ENCODE measurements at places on chromosomes 13 and 19.

DNA sequence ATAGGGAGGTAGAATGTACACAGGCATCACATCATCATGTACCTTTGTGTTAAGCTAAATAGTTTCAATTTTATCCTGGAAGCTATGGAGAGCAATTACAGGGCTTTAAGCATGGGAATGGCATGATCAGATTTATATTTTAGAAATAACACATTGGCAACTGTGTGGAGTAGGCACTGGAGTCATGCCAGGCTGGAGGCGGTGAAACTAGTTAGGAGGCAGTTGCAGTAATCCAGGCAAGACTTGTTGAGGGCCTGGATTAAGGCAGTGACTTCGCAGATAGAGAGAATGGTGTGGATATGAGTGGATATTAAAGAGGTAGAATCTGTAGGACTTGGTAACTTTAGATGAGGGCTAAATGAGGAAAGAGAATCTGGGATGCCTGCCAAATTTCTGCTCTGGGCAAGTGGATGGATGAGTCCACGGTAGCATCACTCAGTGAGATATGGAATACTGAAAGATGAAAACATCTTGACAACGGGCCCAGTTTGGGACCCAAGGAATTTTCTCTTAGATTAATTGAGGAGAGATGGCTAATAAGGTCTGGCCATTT is 506.2 kb downstream of the FGF9 start:
- no peaks in the 10 kb centered on the region for H3K27me3 ChIP-seq
- H3K36me3 ChIP-seq: no peaks in the 10 kb centered on the region
- H3K27ac ChIP-seq: no peak overlapping the region

- no peak overlapping the region for H3K27ac ChIP-seq
- no peaks in the 10 kb centered on the region for H3K4me1 ChIP-seq
- no peaks in the 10 kb centered on the region for H3K36me3 ChIP-seq
- no peak for DNase-seq
Observed at GRCh38 chr13:71801165-71801760, 65.7 kb downstream of the DACH1 start.

DNA sequence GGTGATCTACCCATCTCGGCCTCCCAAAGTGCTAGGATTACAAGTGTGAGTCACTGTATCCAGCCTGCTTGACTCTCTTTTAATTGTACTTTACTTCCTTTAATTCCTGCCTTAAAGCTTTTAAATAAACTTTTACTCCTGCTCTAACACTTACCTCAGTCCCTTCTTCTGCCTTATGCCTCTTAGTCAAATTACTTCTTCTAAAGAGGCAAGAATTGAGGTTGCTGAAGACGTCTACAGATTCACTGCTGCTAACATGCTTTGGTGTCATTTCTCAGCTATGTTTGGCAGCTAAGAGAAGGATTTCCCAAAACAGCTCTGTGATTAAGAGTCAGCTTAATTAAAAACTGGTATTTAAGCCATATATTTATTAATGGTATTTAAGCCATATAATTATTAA is 32.9 kb upstream of the CD177 start:
- DNase-seq: no peak
- H3K27ac ChIP-seq: no peak overlapping the region
- no peak overlapping the region for H3K4me3 ChIP-seq
- H3K36me3 ChIP-seq: no peaks in the 10 kb centered on the region
- no peaks in the 10 kb centered on the region for H3K4me1 ChIP-seq
- no peaks in the 10 kb centered on the region for H3K27me3 ChIP-seq

DNA sequence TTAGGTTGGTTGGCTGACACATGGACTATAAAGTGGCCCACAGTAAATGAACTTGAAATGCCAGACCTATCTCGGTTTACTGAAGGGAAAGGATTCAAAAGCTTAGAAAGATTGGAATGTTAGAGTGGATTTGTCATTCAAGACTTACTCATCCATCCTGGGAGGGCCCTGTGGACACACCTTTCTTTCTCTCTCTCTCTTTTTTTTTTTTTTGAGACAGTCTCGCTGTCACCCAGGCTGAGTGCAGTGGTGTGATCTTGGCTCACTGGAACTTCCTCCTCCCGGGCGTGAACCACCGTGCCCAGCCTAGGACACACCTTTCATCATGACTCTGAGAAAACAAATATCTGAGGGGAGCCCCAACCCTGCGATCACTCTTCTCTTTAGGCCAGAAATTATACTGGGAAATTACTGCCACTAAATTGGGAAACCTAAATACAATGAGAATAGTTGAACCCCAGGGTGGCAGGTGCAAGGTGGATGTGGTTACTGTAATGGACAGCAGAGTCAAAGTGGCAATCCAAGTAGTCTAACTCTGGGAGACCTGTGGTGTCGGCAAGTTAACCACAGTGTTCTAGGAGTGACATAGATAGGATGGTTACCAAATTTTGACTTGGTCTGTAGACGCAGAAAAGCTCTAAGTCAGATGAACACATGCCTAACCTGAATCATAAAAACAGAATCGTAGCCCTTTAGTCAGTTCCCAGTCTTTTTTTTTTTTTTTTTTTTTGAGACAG is 47.1 kb upstream of the ZMYM5 start:
- no peaks in the 10 kb centered on the region for H3K4me1 ChIP-seq
- H3K4me3 ChIP-seq: no peak overlapping the region
- H3K27ac ChIP-seq: no peak overlapping the region
- no peak for DNase-seq
- no peaks in the 10 kb centered on the region for H3K36me3 ChIP-seq

DNA sequence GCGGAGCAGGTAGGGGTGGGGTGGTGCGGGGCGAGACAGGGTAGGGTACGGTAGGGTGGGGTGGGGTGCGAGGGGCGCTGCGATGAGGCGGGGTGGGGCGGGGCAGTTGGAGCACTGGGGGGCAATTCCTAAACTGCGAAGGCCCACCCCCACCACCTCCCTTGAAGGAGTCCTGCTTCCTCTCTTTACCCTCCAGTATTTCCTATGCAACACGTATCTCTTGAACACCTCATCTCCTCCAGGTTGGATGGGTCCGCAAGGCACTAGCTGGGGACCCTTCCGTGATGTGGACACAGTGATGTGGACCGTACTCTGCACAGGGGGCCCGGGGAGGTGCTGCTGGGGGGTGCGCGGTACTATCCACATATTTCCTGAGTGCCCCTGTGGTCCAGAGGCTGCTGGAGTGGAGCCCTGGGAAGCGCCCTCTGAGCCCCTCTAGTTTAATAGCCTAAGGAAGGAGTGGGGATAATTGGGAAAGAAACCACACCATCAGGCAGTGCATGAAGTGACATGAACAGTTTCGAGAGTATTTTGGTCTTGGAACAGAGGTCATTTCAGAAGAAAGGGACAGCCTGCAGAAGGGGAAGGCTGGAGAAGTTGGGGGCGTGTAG is 1.1 kb downstream of the IL17D start:
- no peaks in the 10 kb centered on the region for H3K36me3 ChIP-seq
- peaks cover 47% of the 10 kb centered on the region for H3K4me1 ChIP-seq
- no peaks in the 10 kb centered on the region for H3K27me3 ChIP-seq
- H3K27ac ChIP-seq: no peak overlapping the region
- no peak overlapping the region for H3K4me3 ChIP-seq

GRCh38 chr13:45104261-45104660 is 16.0 kb upstream of the GTF2F2 start:
- H3K4me1 ChIP-seq: no peaks in the 10 kb centered on the region
- H3K27me3 ChIP-seq: no peaks in the 10 kb centered on the region
- no peak for DNase-seq
- H3K4me3 ChIP-seq: no peak overlapping the region
- H3K27ac ChIP-seq: no peak overlapping the region
- no peaks in the 10 kb centered on the region for H3K36me3 ChIP-seq

DNA sequence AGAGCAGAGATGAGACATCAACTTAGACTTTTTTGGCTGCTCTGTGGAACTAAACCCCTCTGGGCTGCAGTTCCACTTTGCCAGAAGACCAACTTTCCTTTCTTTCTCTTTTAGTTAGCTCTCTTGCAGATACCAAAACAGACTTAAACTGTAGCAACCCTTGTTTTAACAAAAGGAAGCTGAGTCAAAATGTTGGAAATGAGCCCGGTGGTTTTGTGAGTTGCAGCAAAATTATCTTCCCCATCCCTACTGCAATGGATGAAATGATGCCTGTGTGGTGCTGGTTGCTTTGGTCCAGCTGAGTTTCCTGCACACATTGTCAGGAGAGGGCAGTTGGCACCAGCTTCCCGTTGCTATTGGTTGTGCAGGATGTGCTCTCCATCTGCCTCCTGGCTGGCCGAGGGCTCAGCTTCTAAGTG is 115.3 kb downstream of the LRCH1 start:
- H3K4me1 ChIP-seq: peaks cover 31% of the 10 kb centered on the region
- peak; percentile 47 for DNase-seq
- peak overlapping the region; percentile 13 for H3K27ac ChIP-seq
- H3K27me3 ChIP-seq: no peaks in the 10 kb centered on the region
- peak overlapping the region; percentile 17 for H3K4me3 ChIP-seq
- H3K36me3 ChIP-seq: peaks cover 10% of the 10 kb centered on the region

DNA sequence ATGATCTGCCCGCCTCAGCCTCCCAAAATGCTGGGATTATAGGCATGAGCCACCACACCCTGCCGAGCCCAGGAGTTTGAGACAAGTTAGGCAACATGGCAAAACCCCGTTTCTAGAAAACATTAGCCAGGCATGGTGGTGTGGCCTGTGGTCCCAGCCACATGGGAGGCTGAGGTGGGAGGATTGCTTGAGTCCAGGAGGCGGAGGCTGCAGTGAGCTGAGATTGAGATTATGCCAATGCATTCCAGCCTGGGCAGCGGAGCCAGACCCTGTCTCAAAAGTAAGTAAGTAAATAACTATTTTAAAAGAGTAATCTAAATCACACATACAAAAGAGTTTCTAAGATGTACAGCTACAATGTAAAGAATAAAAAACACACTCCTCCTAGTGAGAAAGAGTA is 41.9 kb downstream of the SKA3 start:
- H3K4me1 ChIP-seq: peaks cover 13% of the 10 kb centered on the region
- no peaks in the 10 kb centered on the region for H3K36me3 ChIP-seq
- no peak overlapping the region for H3K27ac ChIP-seq
- no peaks in the 10 kb centered on the region for H3K27me3 ChIP-seq
- no peak for DNase-seq
- H3K4me3 ChIP-seq: no peak overlapping the region

GRCh38 chr19:37931881-37932655 is 25.1 kb downstream of the SIPA1L3 start:
- H3K36me3 ChIP-seq: peaks cover 7% of the 10 kb centered on the region
- no peak for DNase-seq
- no peaks in the 10 kb centered on the region for H3K4me1 ChIP-seq
- no peak overlapping the region for H3K27ac ChIP-seq
- no peaks in the 10 kb centered on the region for H3K27me3 ChIP-seq
- H3K4me3 ChIP-seq: no peak overlapping the region

DNA sequence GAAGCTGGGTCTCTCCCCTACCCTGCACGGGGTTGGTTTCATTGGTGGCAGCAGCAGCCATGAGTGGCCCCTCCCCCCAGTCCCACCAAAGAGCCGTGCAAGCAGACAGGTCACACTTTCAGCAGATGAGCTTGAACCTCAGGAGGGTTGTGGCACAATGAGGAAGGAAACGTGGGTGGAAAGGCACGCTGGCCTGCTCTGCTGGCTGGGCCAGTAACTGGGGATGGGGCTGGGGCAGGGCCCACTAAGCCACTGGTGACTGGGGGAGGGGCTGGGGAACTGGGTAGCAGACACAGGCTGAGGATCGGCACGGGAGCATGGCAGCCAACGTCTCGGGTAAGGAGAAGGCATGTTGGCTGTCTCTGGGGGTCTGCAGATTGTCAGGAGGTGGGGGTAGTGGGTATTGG is at the start of gene P2RY11:
Gene P2RY11 (plus strand): TSS at position 289 of the 407 bp plus-strand sequence. CDS start 29 bp downstream, at position 318.
- no peak within 1 kb of the TSS for H3K4me3 ChIP-seq
- no peaks in the 10 kb centered on the region for H3K27me3 ChIP-seq
- H3K27ac ChIP-seq: no peak within 1 kb of the TSS
- peaks cover 91% of the 10 kb centered on the region for H3K36me3 ChIP-seq
- H3K4me1 ChIP-seq: peaks cover 15% of the 10 kb centered on the region

DNA sequence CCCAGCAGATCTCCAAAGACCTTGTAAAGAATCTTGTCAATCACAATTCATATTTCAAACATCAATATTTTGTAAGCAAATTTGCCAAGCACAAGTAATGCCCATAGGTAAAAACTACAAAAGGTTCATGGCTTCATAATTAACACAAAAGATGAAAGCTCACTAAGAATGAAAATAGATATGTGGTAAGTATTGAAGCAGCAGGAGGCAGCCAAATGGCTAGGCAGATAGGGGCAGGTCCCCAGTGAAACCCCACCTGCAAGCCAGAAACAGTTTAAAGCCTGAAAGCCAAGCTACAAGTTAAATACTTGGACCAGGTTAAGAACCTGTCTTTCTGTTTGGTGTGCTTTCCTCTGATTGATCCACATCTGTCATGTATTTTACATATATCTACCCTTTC is 942.6 kb upstream of the SPRY2 start:
- H3K27ac ChIP-seq: no peak overlapping the region
- H3K27me3 ChIP-seq: no peaks in the 10 kb centered on the region
- no peaks in the 10 kb centered on the region for H3K4me1 ChIP-seq

DNA sequence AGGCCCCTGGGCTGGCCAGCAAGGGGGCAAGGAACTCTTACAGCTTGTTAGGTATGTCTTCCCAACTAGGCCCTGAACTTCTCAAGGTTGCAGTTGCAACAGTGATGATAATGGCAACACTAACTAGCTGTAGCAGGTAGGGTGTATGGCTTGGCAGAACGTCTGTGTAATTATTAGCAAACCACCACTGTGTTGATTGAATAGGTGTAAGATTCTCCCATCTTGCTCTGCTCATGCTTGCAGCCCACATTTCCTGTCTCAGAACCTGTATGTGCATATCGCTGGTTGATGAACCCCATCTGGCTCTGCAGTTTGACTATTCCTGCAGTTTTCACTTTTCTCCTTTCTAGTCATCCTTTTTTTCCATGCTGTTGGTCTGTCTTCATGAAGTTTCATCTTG is 178.8 kb downstream of the KATNAL1 start:
- no peak overlapping the region for H3K4me3 ChIP-seq
- H3K36me3 ChIP-seq: no peaks in the 10 kb centered on the region
- H3K27me3 ChIP-seq: no peaks in the 10 kb centered on the region
- H3K27ac ChIP-seq: no peak overlapping the region
- peaks cover 13% of the 10 kb centered on the region for H3K4me1 ChIP-seq

DNA sequence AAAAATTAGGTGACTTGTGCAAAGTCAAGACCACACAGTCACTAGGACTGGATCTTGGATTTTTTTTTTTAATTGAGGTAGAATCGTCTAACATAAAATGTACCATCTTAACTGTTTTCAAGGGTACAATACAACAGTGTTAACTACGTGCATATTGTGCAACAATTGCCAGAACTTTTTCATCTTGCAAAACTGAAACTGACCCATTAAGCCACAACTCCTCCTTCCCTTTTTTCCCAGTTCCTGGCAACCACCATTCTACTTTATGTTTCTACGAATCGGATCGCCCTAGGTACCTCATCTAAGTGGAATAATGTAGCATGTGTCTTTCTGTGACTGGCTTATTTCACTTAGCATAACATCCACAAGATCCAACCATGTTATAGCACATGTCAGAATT is 37.5 kb upstream of the POMP start:
- H3K4me3 ChIP-seq: no peak overlapping the region
- DNase-seq: no peak
- H3K27ac ChIP-seq: no peak overlapping the region
- H3K36me3 ChIP-seq: no peaks in the 10 kb centered on the region
